ENCODE measurements at places on chromosomes 7 and 10.

GRCh38 chr7:100726996-100727761 is 6.2 kb upstream of the ZAN start:
- DNase-seq, result no peak

GRCh38 chr10:12902851-12903358 is 98.6 kb downstream of the CCDC3 start:
- DNase-seq, result no peak

GRCh38 chr10:75508814-75509306 is 77.4 kb downstream of the LRMDA start:
- DNase-seq, result no peak

- no peak for DNase-seq
Measured at GRCh38 chr10:98328163-98328562, 60.2 kb upstream of the LOXL4 start.

- no peak for DNase-seq
Measured at GRCh38 chr10:1468811-1469210, 268.5 kb downstream of the ADARB2 start.

GRCh38 chr10:104327745-104328645 is 10.3 kb downstream of the ITPRIP start:
- DNase-seq, result no peak

GRCh38 chr7:107370816-107371215 is 99.0 kb upstream of the GPR22 start:
- DNase-seq, result no peak

DNA sequence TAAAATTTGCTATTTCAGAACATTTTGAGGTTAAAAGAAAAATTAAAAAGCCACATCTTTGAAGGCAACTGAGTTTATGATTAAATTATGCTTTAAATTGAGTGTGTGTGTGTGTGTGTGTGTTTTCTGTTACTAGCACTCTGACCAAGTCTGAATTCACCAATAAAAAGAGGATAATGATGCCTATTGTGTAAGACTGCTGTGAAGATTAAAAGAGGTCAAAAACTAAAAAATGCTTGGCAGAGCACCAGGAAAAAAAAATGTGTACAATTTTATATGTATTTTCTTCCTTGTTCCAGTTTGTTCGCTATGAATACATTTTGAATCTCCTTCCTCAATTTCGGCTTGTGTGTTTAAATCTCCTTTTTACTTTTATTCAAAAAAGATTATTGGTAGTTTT is 316.6 kb upstream of the MAGI2 start:
- DNase-seq, result no peak

GRCh38 chr7:121186746-121187145 is 142.1 kb upstream of the WNT16 start:
- no peak for DNase-seq

DNA sequence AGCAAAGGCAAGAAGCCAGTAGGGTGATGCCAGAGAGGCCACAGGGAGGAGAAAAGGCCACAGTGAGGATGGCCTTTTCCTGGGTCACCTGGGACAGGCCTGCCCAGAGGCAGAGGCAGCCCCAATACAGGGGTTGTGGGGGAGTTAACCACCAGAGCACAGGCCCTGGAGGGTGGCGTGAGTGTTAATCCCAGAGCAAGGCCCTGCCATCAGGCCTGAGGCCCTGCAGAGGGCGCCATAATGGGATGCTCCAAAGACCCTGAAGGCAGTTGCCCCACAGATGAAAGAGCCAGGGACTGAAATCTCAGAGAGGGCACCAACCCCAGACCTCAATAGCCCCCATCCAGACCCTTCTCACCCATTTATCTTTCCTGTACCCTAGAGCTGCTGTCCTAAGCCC is 23.9 kb downstream of the SLC13A4 start:
- no peak for DNase-seq

- no peak for DNase-seq
Measured at GRCh38 chr7:28675429-28675828, 263.1 kb downstream of the CREB5 start.

All from CD4-positive, alpha-beta T cell treated with Interferon alpha-2 for 1 hour (primary cell).